ENCODE measurements at places on chromosomes 2 and 18. TPM values are rescaled to one million over a fixed set of nuclear protein-coding genes. Genes with fewer than 3 reads are reported as not detected.

The G6PC2 gene
- total RNA-seq: not detected

The CCDC74B gene
- 4.1 TPM for total RNA-seq

The NPHP1 gene
- 1.1 TPM for total RNA-seq

The AMER3 gene
- total RNA-seq: not detected

The UGT1A8 gene
- total RNA-seq: not detected

The EFR3B gene
- total RNA-seq: 0.42 TPM

The ASB3 gene
- 19.1 TPM for total RNA-seq

GRCh38 chr2:114610677-114611076, 168.2 kb downstream of the DPP10 start:
- no peak overlapping the region for H3K27ac ChIP-seq
- DNase-seq: no peak
- H3K27me3 ChIP-seq: peaks cover 10% of the 10 kb centered on the region
- no peak overlapping the region for H3K4me3 ChIP-seq
- no peaks in the 10 kb centered on the region for H3K4me1 ChIP-seq

- H3K4me3 ChIP-seq: no peak overlapping the region
- no peaks in the 10 kb centered on the region for H3K27me3 ChIP-seq
- H3K27ac ChIP-seq: no peak overlapping the region
- DNase-seq: peak; percentile 64
- H3K4me1 ChIP-seq: peaks cover 5% of the 10 kb centered on the region
These were observed 96.6 kb downstream of the MBD2 start for GRCh38 chr18:54127759-54128378.

DNA sequence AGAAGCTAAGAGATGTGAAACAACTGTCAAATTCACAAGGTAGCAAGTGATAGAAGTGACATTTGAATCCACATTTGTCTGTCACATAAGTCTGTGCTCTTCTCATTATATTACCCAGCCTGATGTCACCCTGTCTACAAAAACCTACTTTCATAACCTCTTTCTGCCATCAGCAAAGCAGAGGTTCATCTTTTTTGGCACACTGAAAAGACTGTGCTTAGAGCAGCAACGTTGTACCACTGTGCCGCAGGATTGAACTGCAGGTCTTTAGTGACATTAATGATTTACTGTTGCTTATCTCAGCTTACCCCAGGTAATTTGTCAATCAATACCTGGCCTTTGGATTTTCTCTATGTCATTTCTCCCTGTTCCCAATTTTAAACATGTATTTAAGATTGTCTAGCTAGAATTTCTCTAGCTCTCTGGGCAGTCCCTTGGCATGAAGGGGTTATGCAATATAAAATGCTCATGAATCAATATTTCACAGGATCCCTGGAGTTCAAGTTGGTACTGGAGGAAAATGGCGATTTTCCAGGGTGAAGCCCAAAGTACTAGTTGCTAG, 31.4 kb upstream of the TDRD15 start:
- no peaks in the 10 kb centered on the region for H3K36me3 ChIP-seq
- no peak overlapping the region for H3K27ac ChIP-seq
- H3K4me1 ChIP-seq: no peaks in the 10 kb centered on the region
- DNase-seq: no peak
- no peak overlapping the region for H3K4me3 ChIP-seq
- peaks cover 2% of the 10 kb centered on the region for H3K27me3 ChIP-seq

- no peaks in the 10 kb centered on the region for H3K27me3 ChIP-seq
- no peaks in the 10 kb centered on the region for H3K36me3 ChIP-seq
- H3K4me3 ChIP-seq: no peak overlapping the region
- H3K4me1 ChIP-seq: no peaks in the 10 kb centered on the region
- no peak overlapping the region for H3K27ac ChIP-seq
These were observed 280.8 kb upstream of the RGPD4 start for GRCh38 chr2:107545851-107546250.

- no peak for DNase-seq
- H3K4me3 ChIP-seq: no peak overlapping the region
- H3K4me1 ChIP-seq: peaks cover 2% of the 10 kb centered on the region
- H3K27ac ChIP-seq: no peak overlapping the region
These were observed 125.3 kb downstream of the ZFP36L2 start for GRCh38 chr2:43100883-43101662.

DNA sequence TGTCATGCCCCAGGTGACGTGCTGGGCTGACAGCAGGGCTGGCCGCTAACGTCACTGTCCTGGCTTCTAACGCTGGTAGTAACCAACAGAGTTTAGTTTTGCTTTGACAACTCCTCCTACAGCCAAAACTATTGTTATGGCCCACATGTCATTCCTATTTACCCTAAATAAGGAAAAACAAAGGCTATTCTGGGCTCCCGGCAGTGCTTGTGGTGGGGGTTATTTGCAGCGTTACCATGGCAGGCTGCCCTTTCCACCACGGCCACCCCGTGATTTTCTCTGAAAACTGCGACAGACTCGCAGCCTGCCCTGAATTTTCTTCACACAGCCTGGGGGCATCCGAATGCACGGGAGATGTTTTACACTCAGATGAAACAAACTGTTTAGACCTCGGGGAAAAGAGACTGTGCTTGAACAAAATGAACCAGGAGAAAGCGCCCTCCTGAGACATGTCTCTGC, 115.2 kb downstream of the FAM210A start:
- no peaks in the 10 kb centered on the region for H3K27me3 ChIP-seq
- peaks cover 4% of the 10 kb centered on the region for H3K36me3 ChIP-seq
- DNase-seq: no peak
- peaks cover 69% of the 10 kb centered on the region for H3K4me1 ChIP-seq
- H3K27ac ChIP-seq: no peak overlapping the region

DNA sequence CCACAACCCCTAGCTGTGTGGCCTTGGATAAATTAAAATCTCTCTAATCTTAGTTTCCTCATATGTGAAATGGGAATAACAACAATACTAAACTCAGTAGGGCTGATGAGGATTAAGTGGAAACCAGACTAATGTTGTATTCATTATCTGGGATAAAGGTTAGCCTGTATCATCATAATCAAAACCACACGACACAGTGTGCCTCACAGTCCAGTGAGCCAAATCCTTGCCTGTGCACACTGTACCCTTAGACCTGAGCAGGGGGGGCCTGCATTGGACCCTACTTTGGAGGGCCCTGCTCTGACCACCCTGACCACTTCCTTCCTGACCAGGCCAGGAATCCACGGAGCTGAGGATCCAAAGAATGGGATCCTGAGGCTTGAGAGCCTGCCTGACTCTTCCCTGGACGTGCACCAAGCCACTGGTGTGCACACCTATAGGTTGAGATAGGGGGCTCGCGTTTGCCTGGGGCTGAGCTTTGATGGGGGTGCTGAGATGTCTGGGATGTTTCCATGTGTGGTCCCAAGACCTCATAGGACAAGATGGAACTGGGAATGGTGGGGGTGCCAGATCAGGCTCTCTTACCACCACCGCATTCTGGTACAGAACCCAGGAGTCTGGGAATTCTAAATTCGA, 69.7 kb downstream of the TGOLN2 start:
- no peak overlapping the region for H3K27ac ChIP-seq
- DNase-seq: no peak
- H3K27me3 ChIP-seq: no peaks in the 10 kb centered on the region
- no peak overlapping the region for H3K4me3 ChIP-seq
- H3K4me1 ChIP-seq: no peaks in the 10 kb centered on the region

DNA sequence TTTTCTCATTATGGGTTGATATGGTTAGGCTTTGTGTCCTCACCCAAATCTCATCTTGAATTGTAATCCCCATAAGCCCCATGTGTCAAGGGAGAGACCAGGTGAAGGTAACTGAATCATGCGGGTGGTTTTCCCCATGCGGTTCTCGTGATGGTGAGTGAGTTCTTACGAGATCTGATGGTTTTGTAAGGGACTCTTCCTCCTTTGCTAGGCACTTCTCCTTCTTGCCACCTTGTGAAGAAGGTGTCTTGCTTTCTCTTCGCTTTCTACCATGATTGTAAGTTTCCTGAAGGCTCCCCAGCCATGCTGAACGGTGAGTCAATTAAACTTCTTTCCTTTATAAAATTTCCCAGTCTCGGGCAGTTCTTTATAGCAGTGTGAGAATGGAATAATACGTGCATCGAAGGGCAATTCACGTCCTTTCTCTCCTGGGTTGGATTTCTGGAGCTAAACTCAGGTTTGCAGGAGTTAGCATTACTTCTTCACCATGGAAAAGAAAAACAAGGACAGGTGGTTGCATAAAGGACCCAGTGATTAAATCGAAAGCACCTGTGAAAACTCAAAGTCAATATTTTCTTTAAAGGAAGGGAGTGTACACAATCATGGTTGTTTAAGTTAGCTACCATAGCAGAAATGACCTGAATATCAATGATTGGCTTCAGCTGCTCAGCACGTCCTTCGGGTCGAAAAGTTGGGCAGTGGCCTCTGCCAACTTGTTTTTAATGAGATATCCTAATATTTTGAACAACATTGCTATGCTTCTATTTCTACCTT, 54.1 kb downstream of the CDC42EP3 start:
- H3K4me3 ChIP-seq: no peak overlapping the region
- DNase-seq: no peak
- H3K27ac ChIP-seq: no peak overlapping the region
- H3K4me1 ChIP-seq: peaks cover 36% of the 10 kb centered on the region
- H3K27me3 ChIP-seq: no peaks in the 10 kb centered on the region

DNA sequence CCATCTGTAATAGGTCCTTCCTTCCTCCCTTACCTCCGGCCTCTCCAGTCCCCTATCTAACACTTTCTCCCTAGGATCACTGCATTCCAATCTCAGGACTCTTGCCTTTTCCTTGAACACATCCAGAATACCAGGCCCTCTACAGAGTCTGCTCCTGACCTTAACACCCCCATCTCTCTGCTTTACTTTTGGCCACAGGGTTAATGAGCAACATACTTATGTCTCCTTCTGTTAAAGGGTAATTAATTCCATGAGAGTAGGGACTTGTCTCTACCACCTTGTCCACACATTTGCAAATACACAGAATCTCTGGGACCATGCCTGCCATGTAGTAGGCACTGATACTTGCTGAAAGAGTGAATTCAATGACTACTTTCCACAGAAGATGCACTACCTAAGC, 94.9 kb downstream of the COBLL1 start:
- no peak for DNase-seq
- H3K4me3 ChIP-seq: no peak overlapping the region
- no peaks in the 10 kb centered on the region for H3K4me1 ChIP-seq
- H3K27ac ChIP-seq: no peak overlapping the region
- no peaks in the 10 kb centered on the region for H3K27me3 ChIP-seq

GRCh38 chr2:217049956-217050355, 190.1 kb upstream of the TNP1 start:
- H3K4me1 ChIP-seq: no peaks in the 10 kb centered on the region
- H3K36me3 ChIP-seq: no peaks in the 10 kb centered on the region

- DNase-seq: no peak
- H3K27me3 ChIP-seq: no peaks in the 10 kb centered on the region
- no peaks in the 10 kb centered on the region for H3K36me3 ChIP-seq
These were observed 16.1 kb upstream of the CREB1 start for GRCh38 chr2:207513551-207514257.

GRCh38 chr2:144357623-144358373, 162.1 kb downstream of the ZEB2 start:
- peak; percentile 47 for DNase-seq
- no peaks in the 10 kb centered on the region for H3K27me3 ChIP-seq
- H3K27ac ChIP-seq: no peak overlapping the region
- peaks cover 18% of the 10 kb centered on the region for H3K4me1 ChIP-seq
- no peaks in the 10 kb centered on the region for H3K36me3 ChIP-seq

DNA sequence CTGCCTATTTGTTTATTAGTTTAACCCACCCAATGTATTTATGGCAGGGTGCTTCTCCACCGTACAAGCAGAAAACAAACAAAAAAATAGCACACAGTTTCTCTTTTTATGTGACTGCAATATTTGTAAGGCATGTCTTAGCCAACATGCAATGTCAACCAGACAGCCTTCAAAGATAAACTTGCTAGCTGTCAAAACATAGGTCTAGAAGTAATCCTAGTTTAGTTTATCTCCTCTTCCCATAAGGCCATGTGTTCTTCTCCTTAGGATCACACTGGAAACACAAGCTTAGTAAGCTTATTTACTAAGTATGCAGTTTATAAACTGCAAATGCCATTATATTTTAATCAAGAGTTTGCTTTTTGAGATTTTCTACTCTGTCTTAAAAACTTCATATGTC, 75.6 kb downstream of the LDAH start:
- no peak for DNase-seq
- H3K4me1 ChIP-seq: no peaks in the 10 kb centered on the region
- H3K27me3 ChIP-seq: no peaks in the 10 kb centered on the region
- H3K36me3 ChIP-seq: peaks cover 30% of the 10 kb centered on the region

DNA sequence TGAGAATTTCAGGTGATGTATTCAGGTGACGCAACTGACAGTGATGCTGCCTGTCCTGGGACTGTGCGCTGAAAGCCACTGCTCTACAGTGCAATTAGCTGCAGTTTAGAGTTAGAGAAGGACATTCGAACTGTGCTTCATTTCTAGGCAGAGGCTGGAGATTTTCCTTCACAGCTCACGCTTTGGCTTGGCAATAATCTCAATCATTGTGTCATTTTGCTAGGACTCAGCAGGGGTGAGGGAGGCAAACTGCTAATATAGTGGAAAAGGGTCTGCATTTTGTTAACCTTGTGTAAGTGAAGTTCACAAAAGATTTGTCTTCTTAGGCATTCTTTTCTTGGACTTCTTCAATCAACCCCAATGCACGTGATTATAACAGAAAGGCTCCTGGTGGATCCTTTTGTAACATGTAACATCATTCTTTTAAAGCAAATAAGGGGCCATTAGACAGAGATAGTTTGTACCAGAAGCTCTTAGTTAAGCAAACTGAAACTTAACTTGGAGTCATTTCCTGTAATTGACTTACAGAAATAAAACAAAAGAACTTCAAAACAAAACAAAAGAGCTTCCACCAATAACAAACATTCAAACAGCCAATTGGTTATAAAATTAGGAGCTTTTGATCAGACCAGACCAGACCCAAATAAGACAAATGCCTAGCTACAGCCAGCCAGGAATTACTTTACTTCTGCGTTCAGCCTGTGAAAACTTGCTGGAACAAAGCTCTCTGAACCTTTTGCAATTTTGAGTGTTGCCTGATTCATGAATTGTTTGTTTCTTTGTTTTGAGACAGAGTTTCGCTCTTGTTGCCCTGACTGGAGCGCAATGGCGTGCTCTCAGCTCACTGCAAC, 1376.3 kb upstream of the CELF4 start:
- peaks cover 39% of the 10 kb centered on the region for H3K4me1 ChIP-seq
- H3K4me3 ChIP-seq: peak overlapping the region; percentile 41
- DNase-seq: no peak
- peaks cover 12% of the 10 kb centered on the region for H3K36me3 ChIP-seq

GRCh38 chr18:26634631-26635030, 86.3 kb upstream of the KCTD1 start:
- H3K27me3 ChIP-seq: peaks cover 2% of the 10 kb centered on the region
- no peak overlapping the region for H3K27ac ChIP-seq
- no peaks in the 10 kb centered on the region for H3K4me1 ChIP-seq
- no peaks in the 10 kb centered on the region for H3K36me3 ChIP-seq
- H3K4me3 ChIP-seq: no peak overlapping the region
- no peak for DNase-seq

DNA sequence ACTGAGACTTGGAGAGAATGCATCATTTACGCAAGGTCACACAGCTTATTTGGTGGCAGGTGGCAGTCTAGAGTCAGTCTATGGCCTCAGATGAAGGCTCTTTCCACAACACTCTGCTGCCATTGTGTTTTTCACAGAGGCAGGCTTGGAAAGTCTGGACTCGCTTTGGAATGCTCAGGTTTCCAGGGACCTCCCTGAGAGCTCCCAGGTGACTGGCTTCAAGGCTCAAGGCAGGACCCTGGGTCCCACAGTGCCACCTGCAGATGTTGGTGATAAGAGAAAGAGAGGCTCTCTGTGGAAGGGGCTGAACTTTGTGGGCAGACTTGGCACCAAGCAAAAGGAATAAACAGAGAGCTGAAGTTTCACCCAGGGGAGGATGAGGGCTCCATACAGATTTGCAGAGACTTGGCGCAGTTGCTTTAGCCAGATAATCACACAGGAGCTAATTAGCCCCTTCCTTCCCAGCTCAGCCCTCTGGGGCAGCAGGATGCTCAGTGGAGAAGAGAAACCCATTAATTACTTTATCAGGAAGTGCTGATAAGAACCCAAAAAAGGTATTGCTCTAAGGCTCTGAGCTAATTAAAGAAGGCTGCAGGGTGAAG, 103.5 kb downstream of the LBH start:
- H3K4me3 ChIP-seq: no peak overlapping the region
- peak overlapping the region; percentile 5 for H3K27ac ChIP-seq
